ENCODE measurements at places on chromosomes 4 and X.

DNA sequence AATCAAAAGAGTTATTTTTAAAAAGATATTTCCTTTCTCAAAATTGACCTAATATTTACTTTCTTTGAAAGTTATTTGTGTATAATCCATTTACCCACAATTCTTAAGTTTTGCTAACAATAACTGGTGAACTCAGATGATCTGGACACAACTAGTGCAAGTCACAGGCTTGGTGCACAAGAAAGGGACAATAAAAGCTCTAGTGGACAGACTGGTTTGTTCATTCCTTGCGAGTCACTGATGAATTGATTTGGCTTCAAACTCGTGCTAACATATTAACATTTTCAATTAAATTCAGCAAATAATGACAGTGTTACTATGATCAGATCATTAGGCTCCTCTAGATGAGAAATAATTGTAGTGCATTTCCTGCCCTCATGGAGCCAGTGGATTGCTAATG is 169.2 kb downstream of the BMPR1B start:
- no peak for DNase-seq

DNA sequence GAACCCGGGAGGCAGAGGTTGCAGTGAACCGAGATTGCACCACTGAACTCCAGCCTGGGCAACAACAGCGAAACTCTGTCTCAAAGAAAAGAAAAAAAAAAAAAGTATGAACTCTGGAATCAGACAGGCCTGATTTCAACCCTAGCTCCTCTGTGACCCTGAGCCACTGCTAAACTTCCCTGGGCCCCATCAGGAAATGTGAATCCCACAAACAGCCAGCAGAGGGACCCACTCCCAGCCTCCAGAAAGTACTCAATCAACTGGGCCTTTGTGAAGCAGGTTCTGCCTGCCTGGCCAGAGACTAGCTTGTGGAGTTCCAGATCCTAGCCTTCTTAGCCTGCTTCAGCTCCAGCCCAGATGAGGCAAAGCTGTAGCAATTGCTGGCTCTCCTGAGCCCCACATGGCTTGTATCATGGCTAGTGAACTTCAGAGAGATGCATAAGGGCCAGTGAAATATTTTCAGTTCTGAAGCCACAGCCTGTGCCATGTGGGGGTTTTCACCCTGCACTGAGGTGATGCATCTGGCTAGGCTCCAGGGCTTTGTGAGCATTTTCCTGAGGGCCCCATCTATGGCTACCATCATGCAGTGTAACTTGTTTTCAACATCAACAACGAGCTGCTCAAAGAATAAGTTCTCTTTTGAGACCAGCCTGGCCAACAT is 7.2 kb upstream of the IDS start:
- no peak for DNase-seq

DNA sequence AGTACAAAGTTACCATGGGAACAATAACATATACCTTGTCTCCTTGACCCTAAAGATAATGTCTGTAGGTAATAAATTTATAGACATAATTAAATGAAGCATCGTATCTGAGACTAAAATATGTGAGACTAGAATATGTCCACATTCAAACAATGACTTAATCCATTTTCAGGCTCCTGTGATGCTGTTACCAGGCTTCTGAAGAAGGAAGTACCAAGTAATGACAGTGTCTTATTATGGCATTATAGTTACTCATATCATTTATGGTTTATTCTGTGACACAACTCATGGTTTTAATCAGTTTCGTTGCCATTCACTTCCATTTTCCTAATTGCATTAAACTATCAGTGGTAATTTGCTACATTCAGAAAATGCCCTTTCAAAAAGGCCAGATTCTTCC is 100.6 kb upstream of the GPM6B start:
- no peak for DNase-seq

DNA sequence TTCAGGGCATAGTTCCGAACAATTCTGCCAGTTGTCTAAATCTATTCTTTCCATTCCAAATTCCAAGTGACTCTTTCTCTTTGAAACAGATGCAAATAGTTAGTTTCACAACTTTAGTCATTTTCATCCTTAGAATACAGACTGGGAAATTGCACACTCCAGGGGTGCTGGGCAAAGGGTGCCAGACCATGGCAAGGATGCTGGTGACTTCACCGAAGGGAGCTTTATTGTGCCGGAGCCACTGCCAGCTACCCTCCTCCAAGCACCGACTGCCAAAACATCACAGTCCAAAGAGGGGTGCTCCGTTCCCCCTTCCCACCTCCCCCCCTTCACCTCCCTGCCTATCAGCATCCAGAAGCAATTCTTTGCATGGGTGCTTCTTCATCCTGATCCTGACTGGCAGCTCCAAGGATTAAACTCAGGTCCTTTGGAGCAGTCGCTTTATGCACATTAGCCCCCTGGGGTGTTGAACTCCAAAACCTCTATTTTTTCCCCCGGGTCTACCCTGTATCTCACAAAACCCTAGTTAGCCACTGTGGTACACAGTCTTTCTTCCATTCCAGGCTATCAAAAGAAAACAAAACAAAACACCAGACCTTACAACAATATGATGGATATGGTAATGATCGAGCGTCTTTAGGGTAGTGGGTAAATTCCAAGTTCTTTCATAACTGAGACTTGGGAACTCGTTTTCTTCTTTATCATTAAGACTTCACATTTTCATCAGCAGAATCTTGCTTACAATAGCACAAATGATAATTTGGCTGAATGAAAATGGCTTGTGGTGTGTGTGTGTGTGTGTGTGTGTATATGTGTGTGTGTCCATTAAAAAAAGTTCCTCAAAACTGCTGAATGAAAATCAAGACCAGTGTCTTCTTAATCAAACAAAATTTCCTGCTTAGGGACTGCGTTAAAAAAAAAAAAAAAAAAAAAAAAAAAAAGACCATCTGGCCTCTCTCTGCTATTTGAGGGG is 28.7 kb downstream of the MID1 start:
- DNase-seq = no peak

DNA sequence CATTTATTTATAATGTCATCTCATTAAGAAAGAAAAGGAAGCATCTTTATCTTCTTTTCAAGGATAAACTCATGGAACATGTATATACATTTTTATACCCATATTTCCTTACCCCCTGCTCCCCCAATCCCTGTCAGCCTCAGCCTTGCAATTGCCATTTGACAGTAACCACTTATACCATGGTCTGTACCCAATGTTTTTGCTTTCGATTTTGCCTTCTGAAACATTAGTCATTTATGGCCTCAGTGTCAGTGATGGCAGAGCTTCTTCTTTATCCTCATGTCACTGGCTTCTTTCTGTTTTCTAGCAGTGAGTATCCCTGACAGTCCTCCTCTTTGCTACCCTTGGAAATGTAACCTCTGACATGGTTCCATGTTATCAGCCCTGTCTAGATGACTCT is 228.4 kb downstream of the SPRY1 start:
- no peak for DNase-seq

DNA sequence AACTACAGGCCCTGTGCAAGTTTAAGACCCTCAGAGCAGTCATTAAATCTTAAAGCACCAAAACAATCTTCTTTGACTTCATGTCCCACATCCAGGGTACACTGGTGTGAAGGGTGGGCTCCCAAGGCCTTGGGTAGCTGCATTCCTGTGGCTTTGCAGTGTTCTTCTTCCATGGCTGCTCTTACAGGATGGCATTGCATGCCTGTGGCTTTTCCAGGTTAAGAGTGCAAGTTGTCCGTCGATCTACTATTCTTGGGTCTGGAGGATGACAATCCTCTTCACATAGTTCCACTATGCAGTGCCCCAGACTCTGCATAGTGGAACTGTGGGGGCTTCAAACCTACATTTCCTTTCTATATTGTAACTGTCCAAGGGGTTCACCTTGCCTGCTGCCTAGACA is 494.5 kb downstream of the CFAP47 start:
- DNase-seq = no peak

GRCh38 chrX:19832191-19832965 is 55.0 kb downstream of the SH3KBP1 start:
- no peak for DNase-seq

GRCh38 chr4:123378794-123379193 is 17.8 kb upstream of the SPRY1 start:
- DNase-seq = no peak

- DNase-seq = no peak
These were observed 226.7 kb upstream of the CENPE start for GRCh38 chr4:103424853-103425252.
